Neural crest cell (in vitro differentiated cells): ENCODE measurements at places on chromosomes 3 and 15.

DNA sequence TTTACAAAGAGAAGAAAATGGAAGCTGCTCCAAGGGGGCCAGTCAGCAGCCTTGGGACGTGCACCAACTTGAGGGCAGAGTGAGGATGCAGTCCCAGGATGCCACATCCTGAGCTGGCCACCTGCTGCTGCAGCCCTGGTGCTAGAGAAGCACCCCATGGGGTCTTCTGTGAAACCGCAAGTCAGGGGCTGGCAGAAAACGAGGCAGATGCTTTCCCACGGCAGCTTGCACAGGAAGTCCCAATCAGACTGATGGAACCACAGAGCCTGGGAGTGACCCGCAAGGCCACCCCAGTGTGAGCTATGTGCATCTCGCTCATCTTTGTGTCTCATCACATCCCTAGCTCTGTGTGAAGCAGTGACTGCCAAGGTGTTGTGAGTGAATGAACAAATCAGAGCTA is 76.5 kb downstream of the NUP210 start:
- no peak for DNase-seq

DNA sequence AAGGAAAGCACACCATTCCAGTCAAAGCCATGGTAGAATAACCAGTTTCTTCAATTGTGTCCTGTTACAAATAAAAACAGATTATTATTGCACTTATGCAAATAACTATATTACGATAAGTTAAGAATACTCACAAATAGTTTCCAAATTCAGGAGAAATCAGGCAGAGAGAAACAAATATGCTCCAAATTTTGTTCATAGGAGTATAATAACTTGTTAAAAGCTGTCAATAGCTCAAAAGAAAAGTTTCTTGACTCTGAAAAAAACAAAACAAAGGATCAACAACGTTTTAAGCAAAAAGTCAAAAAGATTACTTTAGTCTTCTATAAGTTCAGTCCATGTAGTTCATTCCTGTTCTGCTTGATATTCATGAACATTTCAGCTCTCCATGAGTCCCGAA is 59.7 kb upstream of the BDH1 start:
- DNase-seq, result no peak

GRCh38 chr15:33864360-33865075 is 103.8 kb upstream of the CHRM5 start:
- no peak for DNase-seq

- no peak for DNase-seq
Measured at GRCh38 chr15:71048913-71049675, 66.2 kb upstream of the THSD4 start.

GRCh38 chr3:117130222-117130621 is 420.6 kb downstream of the TUSC7 start:
- no peak for DNase-seq

GRCh38 chr3:67495751-67496150 is 158.7 kb downstream of the SUCLG2 start:
- DNase-seq, result no peak

GRCh38 chr15:43189296-43189695 is 4.1 kb downstream of the CCNDBP1 start:
- no peak for DNase-seq

DNA sequence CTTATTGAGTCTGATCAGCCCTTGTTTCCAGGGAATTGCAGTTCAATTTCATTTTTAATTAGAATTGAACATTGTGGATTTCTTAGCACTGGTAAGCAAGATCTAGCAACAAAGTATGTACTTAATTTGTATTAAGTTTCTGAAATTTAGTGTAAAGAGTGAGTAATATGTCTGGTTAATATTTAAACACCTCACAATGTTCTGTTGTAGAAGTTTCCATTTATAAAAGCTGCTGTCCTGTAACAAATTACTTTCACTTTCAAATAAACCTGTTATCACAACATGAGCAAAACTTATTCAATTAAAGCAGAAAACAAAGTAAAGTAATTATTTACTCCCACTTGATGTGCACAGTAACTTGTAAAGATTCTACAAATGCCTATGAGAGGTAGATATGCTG is 448.5 kb downstream of the NAALADL2 start:
- DNase-seq, result no peak

DNA sequence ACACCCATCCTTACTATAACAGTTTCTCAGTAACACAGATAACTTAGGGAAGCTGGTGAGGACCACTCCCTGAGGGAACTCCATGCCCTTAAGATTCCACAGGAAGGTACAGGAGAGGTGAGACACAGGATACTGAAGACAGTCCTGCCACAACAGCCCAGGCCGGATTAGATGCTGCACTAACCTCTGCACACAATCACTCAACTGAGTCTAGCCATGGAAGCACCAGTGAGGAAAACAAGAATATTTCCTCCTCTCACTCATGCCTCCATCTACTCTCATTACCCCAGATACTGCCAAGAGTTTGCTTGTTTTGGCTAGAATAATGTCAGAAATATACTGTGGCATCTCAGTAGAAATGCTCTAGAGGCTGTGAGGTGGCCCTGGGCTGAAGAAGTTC is 3.7 kb downstream of the ANO10 start:
- no peak for DNase-seq
